NCI-H1048 (cell line): ENCODE measurements at places on chromosomes 3 and 15.

DNA sequence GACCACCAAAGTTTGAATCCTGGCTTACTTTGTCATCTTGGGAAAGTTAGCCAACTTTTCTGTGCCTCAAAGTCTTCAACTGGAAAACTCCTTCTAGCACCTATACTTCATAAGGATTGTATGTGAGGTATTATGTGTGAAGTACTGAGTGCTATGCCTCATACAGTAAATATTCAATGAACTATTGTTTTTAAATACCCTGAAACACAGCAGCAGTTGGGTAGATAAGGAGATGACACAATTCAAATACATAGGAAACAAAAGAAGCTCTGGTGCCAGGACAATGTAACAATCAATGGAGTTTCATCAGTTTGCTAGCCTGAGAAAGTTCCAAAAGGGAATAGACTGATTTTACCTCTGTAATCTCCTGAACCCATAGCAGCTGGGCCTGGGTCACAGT is 43.3 kb downstream of the TUBGCP4 start:
- no peak for DNase-seq

DNA sequence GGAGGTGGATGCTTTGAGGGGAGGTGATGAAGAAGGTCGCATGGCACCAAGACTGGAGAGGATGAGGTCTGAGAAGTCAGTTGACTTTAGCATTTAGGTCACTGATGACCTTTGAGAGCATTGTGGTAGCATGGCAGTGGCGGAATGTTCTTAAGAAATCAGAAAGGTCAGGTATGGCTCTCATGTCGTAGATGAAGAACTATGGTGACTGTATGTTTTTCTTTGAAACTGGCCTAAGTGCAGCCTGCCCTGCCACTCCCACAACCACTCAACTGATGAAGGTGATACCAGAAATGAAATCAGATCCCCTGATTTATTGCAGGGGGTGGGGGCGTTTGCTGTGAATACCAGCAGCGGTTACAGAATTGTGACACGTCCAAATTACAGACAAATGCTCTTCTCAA is 102.6 kb downstream of the ITPR1 start:
- DNase-seq = no peak

DNA sequence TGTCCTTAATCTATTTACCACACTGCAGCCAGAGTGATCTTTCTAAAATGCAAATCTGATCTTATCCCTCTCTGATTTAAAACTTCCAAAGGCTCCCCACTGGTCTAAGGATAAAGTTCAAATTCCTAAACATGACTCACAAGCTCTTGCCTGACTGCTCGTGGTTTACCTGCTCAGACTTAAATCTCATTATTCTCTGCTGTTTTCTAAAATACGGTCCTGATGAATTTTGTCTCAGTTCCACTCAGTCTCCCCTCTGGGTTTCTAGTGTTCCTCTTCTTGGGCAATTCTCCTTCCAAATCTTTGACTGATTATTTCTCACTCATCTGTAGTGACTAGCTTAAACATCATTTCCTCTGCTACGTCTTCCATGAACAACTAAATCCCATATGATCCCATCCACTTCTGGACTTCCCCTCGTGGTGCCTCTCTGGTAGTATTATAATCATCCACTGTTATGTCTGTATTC is 108.3 kb downstream of the P3H2 start:
- DNase-seq = no peak

- no peak for DNase-seq
Observed at GRCh38 chr3:130929804-130930203, 35.9 kb downstream of the ATP2C1 start.

DNA sequence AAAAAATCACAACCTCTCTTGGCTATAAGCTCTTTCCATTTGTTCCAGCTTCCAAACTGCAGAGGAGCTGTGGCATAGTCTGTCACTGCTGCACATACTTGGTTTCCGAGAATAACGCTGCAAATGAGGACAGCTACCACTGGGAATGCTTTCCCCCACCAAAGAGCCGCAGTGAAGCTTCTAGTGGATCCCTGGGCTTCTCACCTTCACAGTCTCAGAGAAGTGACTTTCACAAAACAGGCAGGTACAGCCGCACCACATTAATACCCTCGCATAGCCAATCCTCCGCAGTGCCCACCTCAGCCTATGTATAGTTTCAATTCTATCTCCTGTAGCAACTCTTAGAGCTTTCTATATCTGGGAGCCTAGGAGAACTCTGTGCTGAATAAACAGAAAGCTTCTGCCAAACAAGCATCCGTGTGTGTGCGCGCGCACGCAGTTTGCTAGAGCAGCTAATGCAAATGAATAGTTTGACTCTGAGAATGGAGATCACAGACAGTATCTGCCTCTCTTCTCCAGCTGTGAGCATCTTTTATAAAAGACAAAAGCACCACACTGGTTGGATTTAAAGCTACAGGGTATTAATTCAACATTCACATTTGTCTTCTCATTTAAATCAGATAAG is 81.9 kb upstream of the PLXND1 start:
- DNase-seq = peak; percentile 10

GRCh38 chr3:173823911-173824460 is 426.4 kb downstream of the NLGN1 start:
- no peak for DNase-seq

GRCh38 chr3:47661121-47661752 is 82.6 kb upstream of the CSPG5 start:
- DNase-seq = no peak

DNA sequence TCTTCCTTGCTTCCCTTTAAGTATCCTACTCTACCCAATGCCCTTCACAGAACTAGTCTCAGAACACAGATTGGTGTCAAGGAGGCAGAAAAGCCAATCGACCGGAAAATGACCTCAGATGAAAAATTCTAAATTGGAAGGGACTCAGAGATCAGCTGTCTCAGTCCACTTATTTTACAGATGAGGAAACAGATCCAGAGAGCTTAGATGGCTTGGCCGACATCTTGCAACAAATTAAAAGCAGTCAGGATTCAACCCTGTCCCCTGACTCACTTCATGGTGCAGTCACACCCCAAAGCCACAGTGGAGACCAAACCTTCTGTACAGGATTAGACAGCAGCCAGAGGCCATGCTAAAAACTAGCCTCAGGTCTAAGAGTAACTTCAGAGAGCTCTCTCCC is 169.3 kb upstream of the BHLHE40 start:
- no peak for DNase-seq

GRCh38 chr3:66803206-66803605 is 194.9 kb upstream of the KBTBD8 start:
- no peak for DNase-seq

DNA sequence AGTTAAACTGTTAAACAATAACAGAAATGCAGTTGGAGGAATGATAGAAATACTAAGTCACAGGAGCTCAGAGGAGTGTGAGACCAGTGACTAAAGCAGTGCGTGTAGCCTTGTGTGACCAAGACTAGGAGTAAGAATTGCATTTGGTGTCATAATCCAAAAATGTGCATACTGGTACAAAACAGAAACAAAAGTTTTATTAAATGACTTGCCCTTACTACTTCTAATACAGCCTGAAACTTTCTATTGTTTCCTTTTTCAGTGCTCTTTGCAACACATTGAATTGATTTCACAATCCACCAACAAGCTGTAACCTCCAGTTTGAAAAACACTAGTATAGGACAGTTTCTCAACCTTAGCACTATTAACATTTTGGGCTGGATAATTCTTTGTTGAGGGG is 17.1 kb downstream of the SNX1 start:
- no peak for DNase-seq

GRCh38 chr3:46449755-46450552 is 14.8 kb downstream of the LTF start:
- no peak for DNase-seq

GRCh38 chr3:167754049-167754448 is 18.5 kb downstream of the SERPINI1 start:
- no peak for DNase-seq

GRCh38 chr3:16467393-16467792 is 46.1 kb downstream of the RFTN1 start:
- no peak for DNase-seq

GRCh38 chr3:188939814-188940572 is 231.8 kb upstream of the TPRG1 start:
- no peak for DNase-seq

DNA sequence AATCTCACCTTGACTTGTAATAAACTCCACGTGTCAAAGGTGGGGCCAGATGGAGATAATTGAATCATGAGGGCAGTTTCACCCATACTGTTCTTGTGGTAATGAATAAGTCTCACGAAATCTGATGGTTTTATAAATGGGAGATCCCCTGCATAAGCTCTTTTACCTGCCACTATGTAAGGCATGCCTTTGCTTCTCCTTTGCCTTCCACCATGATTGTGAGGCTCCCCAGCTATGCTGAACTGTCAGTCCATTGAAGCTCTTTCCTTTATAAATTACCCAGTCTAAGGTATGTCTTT is 45.5 kb downstream of the SUCNR1 start:
- DNase-seq = no peak
